Heart left ventricle (tissue), 16 donors: ENCODE measurements at places on chromosomes 1 and 21.

DNA sequence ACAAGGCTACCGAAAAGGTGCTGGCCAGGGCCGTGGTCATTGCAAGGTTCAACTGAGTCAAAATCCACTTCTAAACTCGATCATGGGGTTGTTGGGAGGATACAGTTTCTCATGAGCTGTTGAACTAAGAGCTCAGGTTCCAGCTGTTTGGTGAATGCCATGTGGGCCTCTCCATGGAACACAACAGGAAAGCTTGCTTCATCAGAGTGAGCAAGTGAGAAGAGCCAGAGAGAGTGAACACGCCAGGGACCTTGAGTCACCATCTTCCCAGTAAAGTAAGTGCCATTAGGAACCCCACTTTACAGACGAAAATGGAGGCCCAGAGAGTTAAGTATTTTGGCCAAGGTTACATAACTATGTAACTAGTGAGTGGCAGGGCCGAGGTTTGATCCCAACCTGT lies 475.1 kb upstream of the VAMP3 start:
- no peak for DNase-seq

- DNase-seq: no peak
These were observed 889.7 kb downstream of the ADGRL2 start for GRCh38 chr1:82690411-82690810.

DNA sequence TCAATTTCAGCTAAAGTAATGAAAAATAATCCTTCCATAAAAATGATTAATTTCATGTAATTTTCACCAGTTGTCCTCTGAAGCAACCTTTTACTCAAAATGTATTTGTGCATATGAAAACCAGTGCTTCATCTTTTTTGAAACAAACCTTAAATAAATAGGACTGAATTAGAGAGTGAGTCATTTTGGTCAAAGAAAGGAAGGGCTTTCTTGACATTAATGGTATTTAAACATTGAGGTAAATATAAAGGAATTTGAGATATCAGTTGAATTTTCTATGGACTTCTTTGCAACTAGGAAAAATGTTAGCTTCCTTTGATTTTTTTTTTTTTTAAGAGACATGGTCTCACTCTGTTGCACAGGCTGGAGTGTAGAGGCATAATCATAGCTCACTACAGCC lies 38.7 kb downstream of the SNX7 start:
- DNase-seq: no peak

- peak; percentile 63 for DNase-seq
These were observed 34.0 kb downstream of the ELK4 start for GRCh38 chr1:205597691-205598314.

GRCh38 chr1:118335331-118335732 lies 150.3 kb upstream of the SPAG17 start:
- no peak for DNase-seq

DNA sequence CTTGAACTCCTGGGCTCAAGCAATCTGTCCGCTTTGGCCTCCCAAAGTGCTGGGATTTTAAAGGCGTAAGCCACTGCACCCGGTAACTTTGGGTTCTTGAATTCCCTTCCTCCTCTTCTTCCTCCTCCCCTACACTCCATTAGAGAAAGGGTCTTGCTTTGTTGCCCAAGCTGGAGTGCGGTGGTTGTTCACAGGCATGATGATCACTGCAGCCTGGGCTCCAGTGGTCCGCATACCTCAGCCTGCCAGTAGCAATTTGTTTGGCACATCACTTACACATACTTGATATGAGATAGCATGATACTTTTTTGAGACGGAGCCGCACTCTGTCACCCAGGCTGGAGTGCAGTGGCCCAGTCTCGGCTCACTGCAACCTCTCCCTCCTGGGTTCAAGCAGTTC lies 2.2 kb downstream of the DEGS1 start:
- DNase-seq: no peak

GRCh38 chr1:39410915-39411436 lies 80.5 kb upstream of the BMP8A start:
- peak; percentile 87 for DNase-seq

- DNase-seq: no peak
These were observed 90.3 kb downstream of the WLS start for GRCh38 chr1:68142036-68142435.

GRCh38 chr21:28089599-28090441 lies 902.9 kb downstream of the LTN1 start:
- peak; percentile 33 for DNase-seq

- peak; percentile 48 for DNase-seq
These were observed 41.8 kb downstream of the S100B start for GRCh38 chr21:46562964-46563607.

GRCh38 chr21:31614705-31615104 lies 44.8 kb upstream of the SOD1 start:
- no peak for DNase-seq

DNA sequence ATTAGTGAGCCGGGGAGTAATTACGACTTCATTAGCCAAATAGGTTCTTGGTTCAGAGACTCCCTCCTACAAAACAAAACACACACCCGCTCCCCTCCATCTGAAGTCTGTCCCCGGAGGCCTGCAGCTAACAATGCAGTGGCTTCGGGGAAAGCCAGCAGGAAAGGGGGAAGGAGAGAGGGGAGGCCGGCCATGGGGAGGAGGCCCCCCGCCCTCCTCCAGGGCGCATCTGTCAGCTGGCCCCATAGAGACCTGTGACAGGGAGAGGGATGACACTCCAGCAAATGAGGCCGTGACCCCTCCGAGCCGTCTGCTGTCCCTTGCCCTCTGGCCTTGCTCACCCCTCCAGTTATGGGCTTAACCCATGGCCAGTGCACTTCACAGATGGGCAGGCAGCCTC lies 12.1 kb upstream of the CNTN2 start:
- DNase-seq: no peak

DNA sequence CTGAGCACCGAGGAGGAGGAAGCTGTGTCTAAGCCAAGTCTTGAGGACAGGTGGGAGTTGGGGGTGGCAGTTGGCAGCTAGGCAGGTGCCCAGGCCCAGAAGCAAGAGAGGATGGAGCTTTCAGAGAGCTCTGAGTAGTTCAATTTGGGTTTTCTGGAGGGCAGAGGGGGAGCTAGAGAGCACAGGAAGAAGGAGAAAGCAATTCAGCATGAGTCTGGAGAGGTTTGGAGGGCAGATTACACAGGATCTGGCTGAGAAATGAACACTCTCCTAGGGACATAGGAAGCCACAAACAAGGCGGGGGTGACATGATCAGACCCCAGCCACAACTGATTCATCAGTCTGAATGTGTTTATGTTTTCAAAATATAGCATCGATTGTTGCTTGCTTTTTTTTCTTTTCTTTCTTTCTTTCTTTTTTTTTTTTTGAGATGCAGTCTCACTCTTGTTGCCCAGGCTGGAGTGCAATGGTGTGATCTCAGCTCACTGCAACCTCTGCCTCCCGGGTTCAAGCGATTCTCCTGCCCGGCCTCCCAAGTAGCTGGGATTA lies 23.8 kb downstream of the PTPRF start:
- DNase-seq: no peak

GRCh38 chr1:92291372-92291999 lies 7.3 kb downstream of the GLMN start:
- DNase-seq: no peak

DNA sequence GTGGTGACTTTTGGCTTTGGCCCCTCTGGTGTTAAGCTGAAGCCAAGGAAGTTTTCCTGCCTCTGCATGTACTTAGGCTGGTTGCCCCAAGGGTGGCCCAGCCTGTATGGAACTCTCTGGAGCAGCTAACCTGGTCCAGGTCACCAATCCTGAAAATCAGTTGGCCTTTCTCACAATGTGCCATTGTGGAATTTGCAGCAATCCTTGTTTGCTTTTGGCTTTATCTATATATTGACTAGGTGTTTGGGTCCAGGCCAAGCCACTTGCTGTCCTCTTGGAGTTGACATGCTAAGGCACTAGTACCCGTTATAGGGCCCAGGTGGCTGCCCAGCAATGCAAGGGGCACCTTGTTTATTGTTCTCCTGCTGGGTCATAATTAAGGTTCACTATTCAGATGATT lies 124.6 kb downstream of the CAMTA1 start:
- DNase-seq: no peak

GRCh38 chr21:29303288-29303687 lies 4.6 kb downstream of the BACH1 start:
- no peak for DNase-seq

GRCh38 chr1:53298045-53298637 lies 29.7 kb downstream of the LRP8 start:
- DNase-seq: no peak

- no peak for DNase-seq
These were observed 23.7 kb upstream of the TMCO2 start for GRCh38 chr1:40224040-40224439.

GRCh38 chr1:86965827-86966182 lies 51.4 kb downstream of the HS2ST1 start:
- DNase-seq: no peak

GRCh38 chr1:185987611-185988321 lies 253.6 kb downstream of the HMCN1 start:
- no peak for DNase-seq

DNA sequence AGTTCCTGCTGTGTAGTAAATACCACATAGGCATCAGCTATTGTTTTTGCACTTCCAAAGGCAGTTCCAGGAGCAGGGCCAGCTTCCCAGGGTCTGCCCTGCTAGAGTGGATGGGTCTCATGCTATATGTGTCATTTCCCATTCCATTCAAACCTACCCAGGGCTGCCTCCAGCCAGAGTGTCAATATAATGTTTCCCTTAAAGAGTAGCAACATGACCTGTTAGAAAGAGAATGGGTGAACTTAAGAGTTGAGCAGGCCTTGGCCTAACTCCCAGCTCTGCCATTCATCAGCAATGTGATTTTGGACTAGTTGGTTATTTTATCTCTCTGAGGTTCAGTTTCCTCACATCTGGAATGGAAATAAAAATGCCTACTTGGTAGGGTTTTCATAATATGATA lies 44.9 kb downstream of the RAB3B start:
- DNase-seq: no peak

- DNase-seq: peak; percentile 92
These were observed at the start of gene COX20 for GRCh38 chr1:244835276-244836134. TSS of gene COX20 (plus strand) at chr1:244835658. CDS start at chr1:244835715, 57 bp downstream.

GRCh38 chr21:45763074-45763473 lies 119.5 kb downstream of the PCBP3 start:
- DNase-seq: no peak

DNA sequence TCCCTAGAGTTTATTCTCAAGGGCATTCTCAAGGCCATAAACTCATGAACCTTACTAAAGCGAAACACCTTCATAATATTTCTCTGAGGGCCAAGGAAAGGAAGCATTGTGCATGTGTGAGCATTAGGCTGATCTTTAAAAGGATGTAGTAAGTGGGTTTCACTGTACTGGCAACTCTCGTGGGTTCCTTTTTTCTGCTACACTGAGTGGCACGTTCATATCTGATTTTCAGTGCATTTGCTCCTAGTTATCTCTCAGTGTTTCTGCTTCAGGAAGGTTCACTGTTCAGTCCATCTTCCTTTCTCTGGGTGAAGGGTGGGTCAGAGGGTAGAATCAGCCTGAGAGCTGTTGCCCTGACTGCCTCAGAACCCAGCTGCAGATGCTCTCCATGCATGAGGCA lies 192.8 kb upstream of the ADGRL2 start:
- DNase-seq: no peak

DNA sequence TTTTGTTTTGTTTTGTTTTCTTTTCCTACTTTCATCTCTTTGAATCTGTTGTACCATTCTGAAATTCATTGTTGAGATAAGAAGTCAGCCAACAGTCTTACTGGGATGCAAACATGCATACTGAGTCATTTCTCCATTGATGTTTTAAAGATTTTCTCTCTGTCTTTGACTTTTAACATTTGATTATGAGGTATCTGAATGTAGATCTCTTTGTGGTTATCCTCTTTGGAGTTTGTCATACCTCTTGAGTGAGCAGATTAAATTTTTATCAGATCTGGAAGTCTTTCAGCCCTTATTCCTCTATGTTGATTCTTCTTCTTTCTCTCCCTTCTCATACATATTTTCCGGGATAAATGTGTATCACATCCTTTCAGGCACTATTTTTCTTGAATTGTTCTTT lies 406.9 kb upstream of the NCAM2 start:
- DNase-seq: no peak

DNA sequence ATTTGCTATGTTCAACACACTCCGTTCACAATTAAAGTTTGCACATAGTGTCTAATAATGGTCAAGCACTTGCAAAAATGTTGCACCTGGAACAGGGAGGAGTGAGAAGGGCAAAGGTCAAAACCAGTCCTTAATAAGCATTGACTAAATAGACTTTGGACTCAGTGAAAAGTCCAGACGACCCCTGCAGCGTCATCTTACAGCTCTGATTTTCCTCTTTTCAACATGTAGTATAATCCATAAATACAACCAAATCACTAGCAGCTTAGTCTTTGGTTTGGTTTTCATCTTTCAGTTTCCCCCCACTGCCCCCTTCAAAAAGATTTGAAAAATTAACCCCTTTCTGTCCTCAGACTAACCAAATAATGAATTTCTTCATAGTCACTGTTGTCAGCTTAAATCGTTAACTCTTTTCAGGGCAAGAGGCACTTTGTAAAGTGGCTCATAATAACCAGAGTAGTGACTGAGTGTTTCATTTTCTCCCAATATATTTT lies 290.3 kb downstream of the PTPRC start:
- no peak for DNase-seq

GRCh38 chr1:96079581-96079980 lies 642.0 kb upstream of the PTBP2 start:
- DNase-seq: no peak

DNA sequence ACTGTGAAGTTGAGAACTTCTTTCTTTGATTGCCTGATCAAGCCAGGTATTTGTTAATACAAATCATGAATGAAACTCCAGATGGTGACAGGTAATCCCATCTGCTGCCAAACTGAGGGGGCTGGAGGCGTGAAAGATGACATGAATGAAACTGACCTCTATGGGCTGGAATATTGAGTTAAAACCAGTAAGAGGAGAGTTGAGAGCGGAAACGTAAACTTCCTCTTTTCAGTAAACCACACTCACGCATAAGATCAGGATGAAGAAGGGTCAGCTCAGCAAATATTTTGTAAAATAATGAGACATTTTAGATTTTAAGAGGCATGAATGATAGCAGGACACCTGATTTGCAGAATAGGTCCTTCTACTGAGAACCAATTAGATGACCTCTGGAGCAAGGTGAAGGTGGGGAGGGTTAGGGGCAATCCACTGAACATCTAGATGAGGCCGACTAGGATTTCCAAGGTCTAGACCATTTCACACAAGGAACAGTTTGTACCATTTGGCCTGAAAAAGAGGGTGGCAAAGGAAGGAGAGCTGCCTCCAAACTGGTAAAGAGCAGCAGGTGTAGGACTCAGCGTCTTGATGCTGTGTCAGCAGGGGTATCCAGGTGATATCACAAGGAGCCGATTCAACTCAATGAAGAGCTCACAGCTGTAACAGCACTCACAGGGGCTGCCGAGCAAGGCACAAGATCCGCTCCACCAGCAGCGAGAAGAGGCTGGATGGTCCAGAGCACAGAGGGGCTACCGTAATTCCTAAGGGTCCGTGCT lies 132.6 kb downstream of the NTPCR start:
- DNase-seq: no peak

GRCh38 chr1:18217398-18218043 lies 109.9 kb downstream of the IGSF21 start:
- DNase-seq: no peak

- no peak for DNase-seq
These were observed 29.5 kb upstream of the REG4 start for GRCh38 chr1:119840745-119841144.

GRCh38 chr1:21217812-21218596 lies 41.3 kb upstream of the EIF4G3 start:
- no peak for DNase-seq
